H1 (cell line): ENCODE measurements at places on chromosomes 3 and 15.

DNA sequence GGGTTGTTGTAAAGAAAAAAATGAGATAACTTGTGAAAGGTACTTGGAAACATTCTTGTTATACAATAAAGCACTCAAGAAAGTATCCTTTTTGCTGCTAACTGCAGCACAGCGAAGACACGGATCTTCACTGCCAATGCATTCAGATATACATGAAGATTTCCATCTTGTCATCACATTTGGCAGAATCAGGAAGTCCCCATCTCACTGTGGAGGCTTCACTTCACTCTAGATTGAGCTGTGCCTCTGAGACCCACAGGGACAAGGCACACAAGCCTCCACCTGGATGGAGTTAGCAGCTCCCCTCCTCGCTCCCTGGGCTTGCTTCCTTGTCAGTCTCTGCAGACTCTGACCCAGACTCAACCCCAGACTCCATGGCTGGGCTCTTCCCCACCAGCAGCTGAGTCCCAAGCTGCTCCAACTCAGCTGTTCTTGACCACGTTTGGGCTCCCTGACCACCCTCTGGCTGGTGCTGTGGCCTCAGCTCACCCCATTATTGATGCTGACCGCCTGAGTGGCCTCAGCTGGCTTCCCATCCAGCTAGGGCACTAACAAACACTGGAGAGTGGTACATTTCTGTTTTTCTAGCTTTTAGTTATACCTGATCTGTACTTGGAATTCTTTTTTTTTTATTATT is 45.4 kb upstream of the SMAD3 start:
- DNase-seq: peak; percentile 29

GRCh38 chr3:157274644-157275137 is 114.7 kb upstream of the CCNL1 start:
- DNase-seq: peak; percentile 3

- no peak for DNase-seq
Measured at GRCh38 chr15:101483462-101483861, 6.0 kb downstream of the PCSK6 start.

DNA sequence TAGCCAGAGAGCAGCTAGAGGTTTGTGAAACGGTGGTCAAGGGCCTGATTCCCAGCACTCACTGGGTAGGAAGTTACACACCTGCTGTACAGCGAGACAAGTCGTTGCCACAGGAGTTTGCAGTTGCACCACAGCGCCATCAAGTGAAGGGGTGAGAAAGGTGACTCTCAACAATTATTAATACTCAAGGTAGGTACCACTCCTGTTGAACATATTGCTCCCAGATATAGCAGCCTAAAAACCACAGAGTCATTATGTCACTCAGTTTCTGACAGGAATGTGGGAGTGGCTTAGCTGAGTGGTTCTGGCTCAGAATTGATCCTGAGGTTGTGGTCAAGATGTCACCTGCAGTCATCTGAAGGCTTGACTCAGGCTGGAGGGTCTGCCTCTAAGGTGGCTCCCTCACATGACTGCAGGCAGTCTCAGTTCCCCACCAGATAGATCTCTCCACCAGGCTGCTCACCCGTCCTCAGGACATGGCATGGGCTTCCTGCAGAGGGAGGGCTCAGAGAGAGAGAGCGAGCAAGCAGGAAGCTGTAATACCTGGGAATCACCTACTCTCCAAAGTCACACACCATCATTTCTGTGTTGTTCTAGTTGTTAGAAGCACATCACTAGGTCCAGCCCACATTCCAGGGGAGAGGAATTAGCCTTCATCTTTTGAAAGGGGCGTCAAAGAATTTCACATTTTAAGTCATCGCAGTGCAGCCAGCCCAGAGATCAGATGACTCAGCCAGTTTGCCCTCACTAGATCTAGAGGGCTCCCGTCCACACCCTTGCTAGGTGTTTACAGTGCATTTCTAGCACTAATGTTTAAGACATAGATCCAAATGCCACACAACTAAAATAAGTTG is 17.0 kb upstream of the ANO10 start:
- no peak for DNase-seq

GRCh38 chr15:96893159-96893906 is 562.8 kb downstream of the NR2F2 start:
- DNase-seq: no peak

- DNase-seq: peak; percentile 42
Measured at GRCh38 chr3:147403511-147403910, 2.8 kb downstream of the ZIC4 start.

GRCh38 chr3:138011722-138012121 is 1.8 kb downstream of the CLDN18 start:
- DNase-seq: no peak

DNA sequence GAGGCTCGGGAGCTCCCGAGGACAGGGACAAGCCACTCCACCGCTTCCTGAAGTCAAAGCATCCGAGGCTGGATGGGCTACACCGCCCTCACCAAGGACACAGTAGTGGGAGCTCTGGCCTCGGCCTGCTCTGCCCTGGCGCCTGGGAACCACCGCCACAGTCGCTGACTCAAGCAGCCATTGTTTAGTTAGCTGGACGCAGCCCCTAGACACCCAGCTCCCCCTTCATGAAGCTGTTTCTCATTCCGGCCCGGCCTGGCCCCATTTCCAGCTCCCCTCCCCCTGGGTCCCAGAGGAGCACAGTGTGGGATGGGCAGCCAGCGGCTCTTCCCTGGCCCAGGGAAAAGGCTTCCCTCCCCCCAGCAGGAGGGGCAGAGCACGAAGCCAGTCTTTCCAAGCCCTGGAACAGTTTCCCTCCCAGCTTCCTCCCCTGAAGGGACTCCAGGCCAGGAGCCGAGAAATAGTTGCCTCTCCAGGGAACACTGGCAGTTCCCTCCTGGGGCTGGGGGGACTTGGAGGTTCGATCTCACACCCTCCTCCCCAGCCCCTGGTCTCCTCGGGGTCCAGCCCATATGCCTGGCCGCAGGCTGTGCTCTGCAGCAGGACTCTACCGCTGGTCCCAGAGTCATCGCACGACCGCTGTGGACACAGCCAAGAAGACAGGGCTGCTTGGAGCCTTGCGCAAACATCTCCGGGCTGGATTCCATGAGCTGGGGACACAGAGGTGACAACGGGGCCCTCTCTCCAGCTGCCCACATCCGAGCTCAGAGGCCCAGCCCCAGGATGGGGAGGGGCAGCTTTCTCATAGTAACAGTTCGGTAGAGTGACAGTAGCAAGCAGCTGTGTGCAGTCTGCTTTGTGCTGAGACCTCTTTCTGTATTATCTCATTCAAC is 10.0 kb downstream of the PLXND1 start:
- no peak for DNase-seq

- DNase-seq: no peak
Measured at GRCh38 chr3:25894101-25894500, 104.2 kb downstream of the OXSM start.

GRCh38 chr15:87212041-87212440 is 1044.5 kb downstream of the NTRK3 start:
- no peak for DNase-seq

DNA sequence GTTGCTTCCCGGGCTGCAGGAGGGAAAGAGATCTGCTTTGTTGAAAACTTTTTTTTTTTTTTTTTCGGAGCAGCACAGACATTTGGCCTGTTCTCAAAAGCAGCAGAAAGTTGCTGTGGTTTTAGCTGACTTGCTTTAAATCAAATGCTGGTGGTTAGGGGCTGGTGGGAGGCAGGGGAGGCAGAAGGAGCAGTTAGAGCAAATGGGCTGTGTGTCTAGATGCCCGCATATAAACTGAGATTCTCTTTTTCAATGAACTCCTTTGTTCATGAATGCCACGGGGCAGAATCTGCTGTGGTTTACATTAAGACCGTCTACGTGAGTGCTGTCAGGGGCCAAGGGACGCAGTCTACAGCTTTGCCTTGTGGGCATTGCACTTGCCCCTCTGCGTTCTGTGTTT is 95.9 kb downstream of the FLNB start:
- no peak for DNase-seq

GRCh38 chr3:65443739-65444446 is 594.8 kb downstream of the MAGI1 start:
- DNase-seq: no peak

GRCh38 chr15:65824031-65824743 is 32.1 kb upstream of the DENND4A start:
- peak; percentile 70 for DNase-seq

DNA sequence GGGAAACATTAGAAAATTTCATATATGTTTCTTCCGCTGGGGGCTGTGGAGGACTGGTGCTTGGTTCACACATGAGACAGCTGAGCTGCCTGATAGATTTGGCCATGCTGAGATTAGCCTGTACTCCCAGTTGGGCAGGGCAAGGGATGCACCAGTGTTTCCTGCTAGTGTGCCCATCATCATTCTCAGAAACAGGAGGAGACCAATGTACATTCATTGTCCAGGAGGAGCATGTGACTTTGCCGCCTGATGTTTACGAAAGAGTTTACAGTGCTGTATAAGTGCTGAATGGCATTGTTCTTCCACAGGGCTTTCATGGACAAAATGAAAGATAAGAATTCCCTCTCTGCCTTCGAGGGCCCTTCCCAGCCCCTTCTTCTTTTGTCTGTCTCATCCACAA is 311.1 kb upstream of the THBS1 start:
- DNase-seq: no peak

DNA sequence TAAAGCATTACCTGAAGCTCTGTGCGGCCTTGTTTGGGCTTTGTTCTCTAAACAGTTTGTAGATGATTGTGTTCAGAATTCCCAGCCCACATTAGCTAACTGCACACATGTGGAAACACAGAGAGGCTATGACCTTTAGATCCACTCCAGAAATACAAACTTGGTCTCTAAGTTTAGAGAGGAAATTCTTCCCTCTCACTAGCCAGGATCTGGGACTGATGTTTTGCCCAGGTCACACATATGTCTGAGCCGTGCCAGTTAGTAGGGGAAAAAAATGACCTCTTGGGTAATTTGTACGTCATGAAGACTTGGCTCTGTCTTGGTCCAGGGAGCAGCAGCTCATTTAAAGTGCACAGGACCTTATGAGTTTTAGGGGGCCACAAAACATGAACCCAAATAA is 223.1 kb downstream of the RBMS3 start:
- no peak for DNase-seq

DNA sequence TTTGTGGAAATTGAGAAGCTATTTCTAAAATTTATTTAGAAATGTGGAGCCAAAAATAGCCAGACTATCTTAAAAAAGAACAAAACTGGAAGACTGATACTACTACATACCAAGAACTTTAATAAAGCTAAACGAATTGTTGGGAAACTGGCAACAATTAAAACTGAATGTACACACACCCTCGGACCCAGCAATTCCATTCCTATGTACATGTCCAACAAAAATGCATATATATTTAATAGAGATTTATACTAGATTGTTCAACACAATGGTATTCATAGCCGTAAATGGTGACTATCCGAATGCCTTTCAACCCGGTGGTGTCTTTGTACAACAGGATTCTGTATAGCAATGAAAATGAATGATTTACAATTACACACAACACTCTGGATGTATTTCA is 136.5 kb upstream of the RASGRP1 start:
- no peak for DNase-seq

DNA sequence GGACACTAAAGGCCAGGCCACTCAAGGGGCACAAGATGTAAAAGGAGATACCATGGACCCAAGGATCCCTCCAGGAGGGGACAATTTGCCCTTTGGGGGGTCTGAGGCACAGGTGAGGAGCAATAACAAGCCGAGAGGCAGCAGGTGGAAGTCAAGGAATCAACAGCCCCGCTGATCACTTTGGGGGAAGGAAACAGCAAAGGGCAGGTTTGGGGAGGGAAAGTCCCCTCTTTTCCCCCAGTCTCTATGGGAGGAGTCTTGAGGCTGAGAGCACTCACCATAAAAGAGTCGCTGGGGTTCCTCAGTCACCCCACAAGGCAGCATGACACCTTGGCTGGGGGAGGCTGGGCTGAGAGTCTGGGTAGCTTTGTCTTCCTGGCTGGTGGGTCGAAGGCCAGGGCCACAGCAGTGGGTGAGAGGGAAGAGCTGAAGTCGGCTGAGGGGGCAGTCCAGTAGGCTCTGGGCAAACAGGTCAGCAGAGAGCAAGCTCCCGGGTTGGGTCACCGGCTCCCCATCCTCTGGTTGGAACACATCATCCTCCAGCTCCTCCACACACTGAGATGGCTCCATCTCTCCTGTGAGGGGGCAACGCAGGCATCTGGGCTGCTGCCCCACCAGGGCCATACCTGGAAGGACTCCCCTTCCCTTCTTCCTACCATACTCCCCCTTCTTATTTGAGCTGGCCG is 3.0 kb downstream of the BMF start:
- DNase-seq: no peak

DNA sequence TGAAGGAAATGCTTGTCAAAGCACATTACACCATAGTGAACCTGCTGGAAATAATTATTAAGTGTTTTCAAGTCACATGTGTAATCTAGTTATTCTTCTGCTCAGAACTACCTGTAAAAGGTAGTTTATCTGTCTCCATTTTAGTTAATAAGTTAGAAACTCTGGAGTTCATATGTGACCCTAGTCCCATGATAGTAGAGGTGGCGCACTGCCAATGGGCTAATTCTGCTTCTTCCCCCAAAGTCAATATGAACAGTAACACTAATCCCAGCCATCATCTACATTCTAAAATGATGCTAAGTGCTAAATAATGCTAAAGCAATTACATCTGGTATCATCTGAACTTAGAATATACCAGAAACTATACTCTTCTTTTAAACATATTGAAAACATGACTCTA is 361.0 kb upstream of the NECTIN3 start:
- no peak for DNase-seq

DNA sequence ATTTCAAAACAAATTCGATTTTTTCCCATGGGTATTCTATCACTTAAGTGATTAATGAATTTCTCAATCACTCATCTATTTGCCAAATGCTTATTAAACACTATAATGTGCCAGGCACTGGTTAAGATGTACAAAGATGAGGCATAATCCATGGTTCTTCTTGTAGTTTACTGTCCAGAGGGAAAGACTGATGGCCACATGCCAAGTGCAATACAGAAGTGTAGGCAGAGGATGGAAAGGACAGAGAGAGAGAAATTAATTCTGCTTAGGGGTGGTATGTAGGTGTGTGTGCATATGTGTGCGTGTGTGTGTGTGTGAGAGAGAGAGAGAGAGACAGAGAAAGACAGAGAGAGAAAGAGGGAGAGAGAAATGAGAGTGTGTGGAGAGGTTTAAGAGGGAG is 120.8 kb upstream of the CCNL1 start:
- DNase-seq: no peak

- no peak for DNase-seq
Measured at GRCh38 chr3:8254489-8254888, 247.1 kb upstream of the LMCD1 start.

DNA sequence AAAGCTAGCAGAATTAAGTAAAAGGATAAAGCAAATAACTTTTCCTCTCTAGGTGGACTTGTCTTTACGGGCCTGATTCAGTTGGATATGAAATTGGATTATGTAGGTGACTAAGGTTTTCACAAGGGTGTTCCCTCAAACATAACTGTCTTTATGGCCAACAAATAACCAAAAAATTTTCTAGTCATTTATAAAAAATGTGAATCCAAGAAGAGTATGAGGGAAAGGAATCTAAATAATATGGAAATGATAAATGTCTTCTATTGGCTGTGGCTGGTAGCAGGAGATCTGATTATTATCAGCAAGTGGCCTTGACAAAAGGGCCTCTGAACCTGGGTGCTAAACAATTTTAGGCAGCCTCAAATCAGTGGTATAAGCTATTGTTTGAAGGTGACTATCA is 594.0 kb upstream of the UBE2E2 start:
- DNase-seq: no peak

- DNase-seq: no peak
Measured at GRCh38 chr15:63056829-63057228, 14.3 kb downstream of the TPM1 start.
